ENCODE measurements at places on chromosomes 12 and 14.

DNA sequence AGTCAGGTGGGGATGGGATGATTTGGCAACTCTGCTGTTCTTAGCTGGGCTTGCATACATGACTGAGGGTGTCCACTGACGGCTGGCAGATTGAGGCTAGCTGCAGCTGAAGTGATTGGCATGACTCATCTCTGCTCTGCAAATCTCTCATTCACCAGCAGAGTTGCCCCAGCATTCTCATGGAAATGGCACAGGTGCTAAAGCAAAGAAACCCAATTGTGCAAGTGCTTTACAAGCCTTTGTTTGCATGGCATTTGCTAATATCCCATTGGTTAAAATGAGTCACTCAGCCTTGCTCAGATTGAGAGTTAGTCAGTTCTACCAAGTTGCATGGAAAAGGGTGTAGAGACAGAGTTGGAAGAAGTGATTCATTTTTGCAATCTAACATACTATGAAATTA lies 389.7 kb upstream of the FAR2 start:
- DNase-seq = no peak

DNA sequence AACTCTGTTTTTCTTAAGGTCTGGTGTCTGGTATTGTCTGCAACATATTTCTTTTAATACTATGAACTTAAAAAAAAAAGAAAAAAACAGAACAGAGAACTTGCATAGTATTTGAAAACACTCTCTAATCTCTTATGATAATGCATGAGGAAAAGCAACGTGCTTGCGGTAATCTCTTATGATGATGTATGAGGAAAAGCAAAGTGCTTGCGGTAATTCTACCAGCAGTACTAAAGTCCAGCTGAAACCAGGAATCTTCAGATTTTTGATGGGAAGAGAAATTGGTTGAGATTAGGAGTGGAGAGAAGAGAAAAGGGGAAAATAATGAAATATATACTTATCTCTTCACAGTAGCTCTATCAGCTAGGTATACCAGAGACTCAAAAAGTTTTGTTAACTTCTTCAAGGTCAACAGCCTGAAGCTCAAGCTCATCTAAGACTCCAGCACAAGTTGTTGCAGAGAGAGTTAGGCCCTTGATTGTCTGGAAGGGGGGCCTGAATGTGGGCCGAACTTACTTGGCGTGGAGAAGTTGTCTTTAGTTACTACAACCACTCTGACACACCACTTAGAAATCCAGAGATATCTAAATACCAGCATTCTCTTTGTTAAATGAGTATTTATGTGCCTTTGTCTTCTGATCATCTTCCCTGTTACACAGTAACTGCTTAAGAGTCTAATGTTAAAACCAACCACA lies 240.4 kb downstream of the PRKD1 start:
- DNase-seq = no peak

- no peak for DNase-seq
Measured at GRCh38 chr14:62015243-62015642, 253.0 kb downstream of the SNAPC1 start.

GRCh38 chr14:93780813-93781400 lies 7.4 kb downstream of the PRIMA1 start:
- DNase-seq = no peak

DNA sequence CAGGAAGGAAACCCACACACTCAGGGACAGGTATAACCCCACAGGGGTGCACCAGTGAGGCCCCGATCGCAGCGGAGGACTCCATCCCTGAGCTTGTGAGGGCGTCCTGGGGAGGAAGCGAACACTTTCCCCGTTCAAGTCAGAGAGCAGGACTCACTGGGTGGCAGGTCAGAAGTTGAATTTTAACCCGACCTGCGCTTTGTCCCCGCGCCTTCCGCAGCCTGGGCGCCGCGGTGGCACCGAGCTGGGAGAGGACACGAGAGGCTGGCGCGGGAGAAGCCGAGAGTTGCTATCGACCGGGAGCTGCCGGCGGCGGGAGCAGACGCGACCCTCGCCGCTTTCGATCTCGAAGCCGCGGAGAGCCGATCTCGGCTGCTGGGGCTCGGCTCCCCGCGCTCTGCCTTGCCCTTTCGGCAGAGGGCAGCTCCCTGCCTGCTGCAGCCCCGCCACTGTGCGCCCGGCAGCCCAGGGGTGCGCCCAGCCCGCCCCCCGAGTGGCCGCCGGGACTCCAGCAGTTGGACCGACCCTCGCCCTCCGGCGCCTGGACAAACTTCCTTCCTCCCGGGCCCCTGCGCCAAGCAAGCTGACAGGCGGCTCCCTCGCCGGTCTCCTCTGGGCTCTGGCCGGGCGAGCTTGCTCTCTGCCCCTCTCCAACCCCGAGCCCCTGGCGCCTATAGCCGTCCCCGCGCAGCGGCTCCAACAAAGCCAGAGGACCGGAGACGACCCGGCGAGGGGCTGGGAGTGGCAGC lies 918 bp downstream of the LIN7A start:
- peak; percentile 1 for DNase-seq

GRCh38 chr12:1580526-1580925 lies 13.9 kb downstream of the FBXL14 start:
- DNase-seq = no peak

Measured in CD4-positive, alpha-beta T cell treated with Interferon alpha-2 for 1 hour (primary cell).